ENCODE measurements at places on chromosomes 16 and 17.

DNA sequence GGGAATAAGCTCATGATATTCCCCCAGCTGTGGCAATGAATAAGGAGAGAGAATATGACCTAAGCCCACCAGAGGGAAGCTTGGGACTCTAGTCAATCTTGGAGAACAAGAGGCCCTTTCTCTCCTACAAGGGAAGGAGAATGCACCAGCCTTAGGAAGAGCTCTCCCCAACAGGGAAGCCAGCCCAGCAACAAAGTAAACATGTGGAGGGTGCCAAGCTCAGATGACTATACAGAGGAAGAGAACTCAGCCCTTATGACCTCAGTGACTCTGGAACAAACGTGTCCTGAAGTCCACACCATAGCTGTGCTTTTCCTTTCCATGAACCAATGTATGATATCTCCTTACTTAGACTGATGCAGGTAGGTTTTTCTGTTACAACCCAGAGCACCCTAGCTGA lies 219.7 kb downstream of the GSG1L start:
- H3K27me3 ChIP-seq = peaks cover 20% of the 10 kb centered on the region
- H3K36me3 ChIP-seq = no peaks in the 10 kb centered on the region
- no peak overlapping the region for H3K4me3 ChIP-seq
- no peak overlapping the region for H3K27ac ChIP-seq

DNA sequence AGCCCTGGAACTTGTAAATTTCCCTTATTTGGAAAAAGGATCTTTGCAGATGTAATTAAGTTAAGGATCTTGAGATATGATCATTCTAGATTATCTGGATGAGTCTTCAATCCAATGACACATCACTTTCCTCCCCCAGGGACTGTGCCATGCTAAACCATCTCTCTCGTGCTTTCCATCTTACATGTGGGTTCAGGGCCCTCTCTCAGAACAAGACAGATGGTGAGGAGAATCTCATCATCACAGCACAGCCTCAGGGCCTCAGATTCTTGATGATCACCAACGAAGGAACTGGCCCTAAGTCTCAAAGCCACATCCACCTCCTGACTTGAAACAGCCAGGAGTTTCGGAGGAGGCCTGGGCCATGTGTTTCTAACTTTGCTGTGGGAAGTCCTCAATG lies 78.7 kb downstream of the LITAF start:
- no peaks in the 10 kb centered on the region for H3K36me3 ChIP-seq
- DNase-seq = no peak
- no peak overlapping the region for H3K4me3 ChIP-seq
- H3K27ac ChIP-seq = no peak overlapping the region

DNA sequence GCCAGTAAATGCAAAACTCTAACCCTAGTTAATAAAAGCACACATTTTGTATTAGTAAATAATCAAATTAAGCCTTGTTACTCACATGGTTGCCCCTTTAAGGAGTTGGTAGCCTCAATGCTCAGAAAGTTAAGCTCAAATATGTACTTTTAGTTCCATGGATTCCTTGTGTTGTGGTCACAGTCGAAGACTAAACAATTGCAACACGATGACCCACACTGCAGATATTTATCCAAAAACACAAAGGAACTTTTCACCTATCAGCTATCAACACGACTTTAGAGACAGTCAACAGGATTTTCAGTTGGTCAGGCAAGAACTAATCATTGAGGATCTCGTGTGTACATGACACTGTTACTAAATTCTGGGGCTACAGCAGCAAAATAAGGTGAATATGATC lies 47.4 kb upstream of the NUDT7 start:
- H3K4me3 ChIP-seq = no peak overlapping the region
- H3K27ac ChIP-seq = no peak overlapping the region
- H3K4me1 ChIP-seq = no peaks in the 10 kb centered on the region
- peaks cover 26% of the 10 kb centered on the region for H3K27me3 ChIP-seq
- no peaks in the 10 kb centered on the region for H3K36me3 ChIP-seq

- DNase-seq = no peak
- H3K4me1 ChIP-seq = peaks cover 53% of the 10 kb centered on the region
- no peaks in the 10 kb centered on the region for H3K27me3 ChIP-seq
Measured at GRCh38 chr17:1398028-1398427, 2.0 kb downstream of the YWHAE start.

GRCh38 chr16:15879255-15879811 lies 9.1 kb downstream of the CEP20 start:
- peak; percentile 96 for DNase-seq
- no peak overlapping the region for H3K4me3 ChIP-seq
- no peaks in the 10 kb centered on the region for H3K27me3 ChIP-seq

GRCh38 chr16:48246066-48246465 lies 1.3 kb downstream of the ABCC11 start:
- peaks cover 27% of the 10 kb centered on the region for H3K4me1 ChIP-seq
- DNase-seq = no peak
- no peak overlapping the region for H3K27ac ChIP-seq
- H3K4me3 ChIP-seq = peak overlapping the region; percentile 74

- no peak for DNase-seq
- H3K27ac ChIP-seq = no peak overlapping the region
- H3K36me3 ChIP-seq = no peaks in the 10 kb centered on the region
- no peaks in the 10 kb centered on the region for H3K27me3 ChIP-seq
- H3K4me1 ChIP-seq = no peaks in the 10 kb centered on the region
- H3K4me3 ChIP-seq = no peak overlapping the region
Measured at GRCh38 chr16:17780181-17780580, 309.4 kb upstream of the XYLT1 start.

GRCh38 chr16:31182391-31182790 lies 2.5 kb downstream of the FUS start:
- no peak overlapping the region for H3K27ac ChIP-seq
- peaks cover 60% of the 10 kb centered on the region for H3K36me3 ChIP-seq
- peak overlapping the region; percentile 83 for H3K4me3 ChIP-seq
- no peaks in the 10 kb centered on the region for H3K27me3 ChIP-seq
- no peak for DNase-seq
- H3K4me1 ChIP-seq = peaks cover 22% of the 10 kb centered on the region

DNA sequence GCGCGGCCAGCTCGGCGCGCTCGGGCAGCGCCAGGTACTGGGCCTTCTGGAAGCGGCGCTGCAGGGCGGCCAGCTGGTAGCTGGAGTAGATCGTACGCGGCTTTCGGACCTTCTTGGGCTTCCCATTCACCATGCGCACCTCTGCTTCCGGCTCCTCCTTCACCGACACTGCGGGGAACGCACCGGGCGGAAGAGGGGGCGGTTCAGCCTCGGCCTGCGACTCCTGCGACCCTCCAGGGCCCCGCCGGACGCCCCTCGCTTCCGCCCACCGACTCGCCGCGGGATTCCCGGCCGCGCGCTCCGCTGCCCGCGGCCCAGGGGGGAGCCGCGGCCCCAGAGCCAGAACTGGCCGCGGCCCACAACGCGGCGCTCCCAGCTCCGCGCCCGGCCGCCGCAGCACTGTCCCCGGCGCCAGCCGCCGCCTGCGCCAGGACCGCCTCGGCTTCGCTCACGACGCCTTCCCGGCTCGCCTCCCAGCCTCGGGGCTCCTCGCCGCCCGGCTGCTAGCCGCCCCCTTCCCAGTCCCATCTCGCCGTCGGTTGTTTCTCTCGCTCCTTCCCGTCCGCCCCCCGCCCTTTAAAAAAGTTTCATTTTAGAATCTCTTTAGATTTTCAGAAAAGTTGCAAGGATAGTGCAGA lies 1.5 kb downstream of the DLX3 start:
- no peaks in the 10 kb centered on the region for H3K36me3 ChIP-seq
- DNase-seq = no peak
- peak overlapping the region; percentile 63 for H3K4me3 ChIP-seq
- peaks cover 33% of the 10 kb centered on the region for H3K4me1 ChIP-seq
- no peak overlapping the region for H3K27ac ChIP-seq

DNA sequence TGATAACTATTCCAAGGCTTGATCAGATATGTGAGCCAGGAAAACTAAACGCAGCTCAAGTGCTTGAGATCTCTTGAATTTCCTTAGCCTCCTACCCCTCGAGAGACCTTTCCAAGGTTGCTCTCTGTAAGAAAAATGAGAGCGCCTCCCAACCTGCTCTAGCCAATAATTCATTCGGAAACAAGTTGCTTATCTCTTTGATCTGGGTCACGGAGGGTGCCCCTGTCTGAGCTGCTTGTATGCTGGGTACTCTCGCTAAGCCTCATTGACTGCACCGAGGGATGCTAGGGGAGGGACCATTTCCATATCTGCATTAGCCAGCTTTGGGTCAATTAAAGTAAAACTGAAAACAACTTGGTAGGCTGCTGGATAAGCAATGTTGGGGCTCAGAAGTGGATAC lies 70.1 kb upstream of the SHISA6 start:
- no peak overlapping the region for H3K4me3 ChIP-seq
- no peaks in the 10 kb centered on the region for H3K36me3 ChIP-seq
- no peaks in the 10 kb centered on the region for H3K4me1 ChIP-seq
- no peak overlapping the region for H3K27ac ChIP-seq

DNA sequence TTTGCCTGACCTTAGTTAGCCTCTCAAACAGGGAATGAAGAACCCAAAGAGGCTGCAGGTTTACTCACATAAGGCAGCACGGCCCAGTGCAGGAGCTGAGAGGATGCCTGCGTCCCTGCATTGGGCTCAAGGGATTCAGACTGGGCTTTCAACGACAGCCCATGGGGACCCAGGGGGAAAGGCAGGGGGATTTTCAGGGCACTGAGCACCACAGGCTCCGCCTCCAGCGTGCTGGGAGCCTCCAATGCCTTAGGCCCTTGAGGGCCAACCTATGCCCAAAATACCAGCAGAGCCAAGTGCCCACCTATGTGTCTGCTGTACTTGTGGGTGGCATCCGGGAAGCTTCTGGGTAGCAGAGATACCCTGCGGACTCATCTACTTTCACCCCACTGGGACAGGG lies 22.3 kb downstream of the DCAKD start:
- H3K27ac ChIP-seq = no peak overlapping the region
- H3K27me3 ChIP-seq = no peaks in the 10 kb centered on the region
- no peak for DNase-seq
- no peaks in the 10 kb centered on the region for H3K36me3 ChIP-seq
- no peak overlapping the region for H3K4me3 ChIP-seq
- no peaks in the 10 kb centered on the region for H3K4me1 ChIP-seq

DNA sequence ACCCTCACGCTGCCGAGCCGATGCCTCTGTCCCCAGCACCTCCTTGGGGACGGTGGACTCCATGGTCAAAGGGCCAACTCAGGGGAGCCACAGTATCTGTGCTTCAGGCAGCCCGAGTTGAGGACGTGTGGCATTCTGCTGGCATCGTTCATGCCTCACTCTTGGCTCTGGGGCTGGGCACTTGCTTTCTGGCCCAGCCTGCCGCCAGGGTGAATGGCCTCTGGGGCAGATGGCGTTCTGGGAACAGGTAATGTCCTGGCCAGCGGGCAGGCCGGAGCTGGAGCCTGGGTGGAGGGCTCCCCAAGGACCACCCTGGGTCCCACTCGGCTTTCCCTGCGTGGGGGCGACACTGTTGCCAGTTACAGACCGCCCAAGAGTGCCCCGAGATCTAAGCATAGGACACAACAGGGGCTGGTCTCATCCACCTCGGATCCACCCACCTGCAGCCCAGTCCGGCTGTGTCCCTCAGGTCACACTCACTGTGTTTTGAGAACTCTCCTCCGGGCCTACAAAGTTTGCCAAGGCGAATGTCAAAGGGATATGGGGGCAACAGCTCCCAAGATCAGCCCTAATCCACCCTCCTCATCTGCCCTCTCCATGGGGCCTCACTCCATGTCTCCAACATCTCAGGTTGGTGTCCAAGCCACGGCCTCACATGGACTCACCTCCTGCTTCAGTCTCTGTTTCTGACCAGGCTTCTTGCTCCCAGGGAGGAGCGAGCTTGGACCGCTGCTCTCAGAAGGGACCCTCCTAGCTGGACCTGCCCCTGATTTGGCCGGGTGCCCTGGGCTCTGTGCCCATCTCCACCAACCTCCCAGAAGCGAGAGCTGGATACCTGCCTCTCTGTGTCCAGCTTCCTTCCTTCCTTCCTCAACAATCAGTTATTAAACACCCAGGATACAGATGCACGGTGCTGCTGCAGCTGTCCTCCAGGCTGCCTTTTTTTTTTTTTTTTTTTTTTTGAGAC lies 60.8 kb downstream of the TMEM235 start:
- no peak overlapping the region for H3K4me3 ChIP-seq
- DNase-seq = no peak
- peaks cover 9% of the 10 kb centered on the region for H3K4me1 ChIP-seq
- no peaks in the 10 kb centered on the region for H3K27me3 ChIP-seq
- H3K27ac ChIP-seq = no peak overlapping the region
- H3K36me3 ChIP-seq = no peaks in the 10 kb centered on the region

DNA sequence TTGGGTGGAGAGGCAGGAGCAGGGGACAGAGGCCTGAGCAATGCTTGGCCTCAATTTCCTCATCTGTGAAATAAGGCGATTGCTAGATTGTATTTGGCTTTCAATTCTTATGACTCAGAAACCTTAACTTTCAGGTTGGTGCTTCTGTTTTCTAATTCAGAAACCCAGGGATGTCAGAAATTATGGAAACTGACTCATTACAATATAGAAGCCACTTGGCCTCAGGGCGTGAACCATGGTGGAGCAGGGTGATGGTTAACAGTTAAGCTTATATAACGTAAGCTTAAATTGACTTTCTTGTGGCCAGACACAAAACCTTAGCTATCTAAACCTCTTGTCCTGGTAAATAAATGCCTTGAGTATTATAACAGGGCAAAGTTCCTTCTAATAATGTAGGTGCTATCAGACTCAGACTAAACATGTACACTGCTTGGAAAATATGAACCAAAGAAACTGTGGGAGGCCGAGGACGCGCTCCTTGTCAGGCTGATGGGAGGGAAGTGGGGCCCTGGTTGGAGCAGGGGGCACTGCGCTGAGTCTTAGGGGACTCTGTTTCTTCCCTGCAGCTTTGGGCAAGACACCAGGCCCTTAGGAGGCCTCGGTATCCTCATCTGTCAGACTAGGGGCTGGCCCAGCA lies 17.1 kb upstream of the SREBF1 start:
- no peaks in the 10 kb centered on the region for H3K27me3 ChIP-seq
- H3K36me3 ChIP-seq = no peaks in the 10 kb centered on the region
- H3K4me3 ChIP-seq = no peak overlapping the region
- H3K27ac ChIP-seq = peak overlapping the region; percentile 86

GRCh38 chr16:28140788-28141618 lies 70.8 kb downstream of the XPO6 start:
- no peak overlapping the region for H3K4me3 ChIP-seq
- DNase-seq = peak; percentile 10
- no peaks in the 10 kb centered on the region for H3K27me3 ChIP-seq
- peaks cover 38% of the 10 kb centered on the region for H3K36me3 ChIP-seq
- H3K4me1 ChIP-seq = peaks cover 31% of the 10 kb centered on the region
- H3K27ac ChIP-seq = peak overlapping the region; percentile 87

DNA sequence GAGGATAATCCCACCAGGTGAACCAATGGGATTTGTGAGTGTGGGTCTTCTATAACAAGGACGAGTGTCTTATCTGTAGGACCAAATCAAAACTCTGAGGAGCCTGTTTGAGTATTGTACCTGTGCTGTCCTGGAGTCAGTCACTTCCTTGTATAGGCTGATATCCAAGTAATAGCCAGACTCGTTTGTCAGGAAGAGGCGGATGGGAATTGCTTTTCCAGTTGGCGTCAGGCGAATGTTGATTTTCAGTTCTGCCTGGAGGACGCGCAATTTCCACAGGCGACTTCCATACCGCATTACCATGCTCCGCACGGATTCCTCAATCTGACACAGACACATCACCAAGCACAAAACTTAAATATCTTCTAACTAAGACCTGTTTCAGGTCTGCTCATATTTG lies 187.6 kb upstream of the C17orf78 start:
- H3K4me3 ChIP-seq = no peak overlapping the region
- H3K27ac ChIP-seq = no peak overlapping the region
- no peaks in the 10 kb centered on the region for H3K27me3 ChIP-seq
- peaks cover 4% of the 10 kb centered on the region for H3K4me1 ChIP-seq
- peaks cover 42% of the 10 kb centered on the region for H3K36me3 ChIP-seq
- no peak for DNase-seq

Data from PC-9 (cell line).